ENCODE measurements at places on chromosomes 3 and 15.

DNA sequence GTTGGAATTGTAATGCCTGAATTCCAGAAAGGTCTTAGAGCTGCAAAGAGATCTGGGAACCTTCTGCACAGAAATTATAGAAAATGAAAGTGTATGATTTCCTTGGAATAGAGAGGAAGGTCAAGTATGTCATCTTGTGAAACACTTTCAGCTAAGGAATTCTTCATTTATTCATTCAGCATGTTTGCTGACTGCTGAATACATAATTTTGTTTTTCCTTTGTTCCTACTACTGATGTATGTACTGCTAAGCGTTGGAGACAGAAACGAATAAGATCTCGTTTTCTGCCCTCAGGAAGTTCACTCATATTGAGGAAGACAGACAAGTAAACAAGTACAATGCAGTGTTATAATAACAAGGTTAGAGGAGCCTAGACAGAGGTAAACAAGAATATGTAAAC is 14.3 kb upstream of the IL20RB start:
- no peak for DNase-seq

- DNase-seq: no peak
These were observed 6.5 kb upstream of the SRGAP3 start for GRCh38 chr3:9255976-9256375.

- DNase-seq: no peak
These were observed 10.7 kb downstream of the KIF23 start for GRCh38 chr15:69424748-69425413.

DNA sequence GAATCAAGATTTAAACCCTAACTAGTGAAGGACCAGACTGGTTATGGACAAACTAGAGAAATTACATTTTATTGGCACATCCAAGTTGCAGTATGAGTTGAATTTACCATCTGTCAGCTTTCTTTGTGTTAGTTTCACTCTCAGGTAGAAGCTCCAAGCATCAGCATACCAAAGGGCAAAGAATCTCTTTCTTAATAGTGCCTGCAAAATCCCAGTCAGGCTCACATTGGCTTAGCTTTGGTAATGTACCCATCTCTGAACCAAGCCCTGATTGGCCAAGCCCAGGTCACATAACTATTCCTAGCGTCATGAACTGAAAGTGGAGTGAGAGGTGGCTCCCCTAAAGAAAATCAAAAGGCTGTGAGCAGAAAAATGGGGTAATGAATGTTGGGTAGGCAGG is 66.9 kb downstream of the CCNL1 start:
- DNase-seq: no peak

DNA sequence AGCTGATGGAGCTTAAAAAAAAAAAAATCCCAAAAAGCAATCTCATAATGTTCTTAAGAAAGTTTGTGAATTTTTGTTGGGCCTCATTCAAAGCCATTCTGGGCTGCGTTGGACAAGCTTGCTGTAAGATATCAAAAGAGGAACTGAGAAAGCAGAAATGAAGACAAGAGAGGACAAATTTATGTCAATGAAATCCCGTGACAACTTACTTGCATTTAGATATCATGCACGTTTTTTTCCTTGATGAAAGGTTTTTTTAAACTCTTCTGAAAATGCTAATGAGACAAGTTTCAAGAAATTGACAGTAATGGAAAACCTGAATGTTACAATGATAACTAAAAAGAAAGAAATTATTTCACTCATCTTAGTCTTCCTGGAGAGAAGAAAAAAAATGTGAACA is 662.9 kb downstream of the SQOR start:
- no peak for DNase-seq

- no peak for DNase-seq
These were observed 10.3 kb upstream of the SLC25A38 start for GRCh38 chr3:39372833-39373232.

DNA sequence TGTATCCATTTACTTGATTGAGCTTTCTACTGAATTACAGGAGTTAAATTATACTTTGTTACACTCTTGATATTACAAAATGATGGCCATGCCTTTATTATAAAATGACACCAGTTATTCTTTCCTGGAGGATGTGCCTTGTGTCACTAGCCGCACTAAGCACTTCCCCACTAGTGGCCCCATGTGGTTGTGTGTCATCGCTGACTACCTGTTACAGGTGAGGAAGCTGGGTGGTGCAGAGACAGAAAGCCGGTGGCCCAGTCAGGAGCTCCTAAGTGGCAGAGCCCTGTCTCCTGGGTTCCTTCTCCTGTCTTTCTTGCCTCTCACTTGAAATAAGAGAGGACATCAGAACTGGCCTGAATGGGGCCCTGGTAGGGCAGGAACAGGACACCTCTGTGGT is 96.8 kb downstream of the IGF1R start:
- DNase-seq: no peak

GRCh38 chr15:34365836-34366235 is 1.2 kb downstream of the LPCAT4 start:
- DNase-seq: no peak

DNA sequence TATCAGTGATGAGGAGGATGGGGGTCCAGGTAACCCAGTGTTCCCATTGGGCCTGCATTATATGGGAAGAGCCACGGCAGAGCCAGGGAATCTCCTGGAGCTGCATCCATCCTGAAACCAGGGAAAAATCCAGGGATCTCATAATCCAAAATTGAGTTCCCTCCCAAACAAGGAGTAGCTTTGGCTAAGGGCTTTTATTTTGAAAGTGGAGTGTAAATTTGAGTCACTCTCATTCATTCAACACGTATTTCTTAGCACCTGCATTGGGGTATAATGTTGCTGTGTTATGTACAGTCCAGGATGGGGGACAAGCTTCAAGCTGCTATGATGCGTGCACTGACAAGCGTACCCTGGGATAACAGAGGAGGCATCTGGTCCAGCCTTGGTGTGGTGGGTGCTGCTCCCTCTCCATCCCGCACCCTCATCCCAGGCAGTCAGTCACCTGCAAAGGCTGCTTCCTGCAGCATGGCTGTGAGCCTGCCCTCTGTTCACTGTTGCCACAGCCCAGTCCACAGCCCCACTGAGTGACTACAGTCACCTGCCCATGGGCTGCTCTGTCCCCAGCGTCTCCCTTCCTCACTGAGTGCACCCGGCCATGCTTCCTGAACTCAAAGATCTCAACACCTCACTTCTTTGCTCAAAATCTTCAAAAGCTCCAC is 135.6 kb downstream of the OPA1 start:
- DNase-seq: no peak

- DNase-seq: no peak
These were observed 7.8 kb upstream of the RHCG start for GRCh38 chr15:89504166-89504565.

DNA sequence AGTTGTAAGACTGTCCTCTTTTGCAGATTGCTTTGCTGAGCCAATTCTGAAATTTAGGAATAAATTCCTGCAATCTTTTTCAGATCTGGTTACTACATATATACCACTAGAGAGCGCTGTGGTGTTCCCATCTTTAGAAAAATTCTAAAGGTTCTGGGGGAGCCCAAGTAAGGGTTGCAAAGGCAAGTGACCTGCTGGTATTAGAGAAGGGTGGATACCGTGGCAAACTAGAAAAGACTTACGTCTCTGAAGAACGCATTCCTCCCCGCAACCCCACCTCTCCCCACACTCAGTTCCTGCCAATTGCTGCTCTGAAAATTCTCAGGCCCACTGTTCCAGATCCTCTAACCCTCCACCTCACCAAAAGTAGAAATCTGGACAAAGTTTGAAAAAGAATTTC is 48.5 kb downstream of the EFHB start:
- DNase-seq: no peak

- no peak for DNase-seq
These were observed 27.8 kb downstream of the MFN1 start for GRCh38 chr3:179375091-179375999.

DNA sequence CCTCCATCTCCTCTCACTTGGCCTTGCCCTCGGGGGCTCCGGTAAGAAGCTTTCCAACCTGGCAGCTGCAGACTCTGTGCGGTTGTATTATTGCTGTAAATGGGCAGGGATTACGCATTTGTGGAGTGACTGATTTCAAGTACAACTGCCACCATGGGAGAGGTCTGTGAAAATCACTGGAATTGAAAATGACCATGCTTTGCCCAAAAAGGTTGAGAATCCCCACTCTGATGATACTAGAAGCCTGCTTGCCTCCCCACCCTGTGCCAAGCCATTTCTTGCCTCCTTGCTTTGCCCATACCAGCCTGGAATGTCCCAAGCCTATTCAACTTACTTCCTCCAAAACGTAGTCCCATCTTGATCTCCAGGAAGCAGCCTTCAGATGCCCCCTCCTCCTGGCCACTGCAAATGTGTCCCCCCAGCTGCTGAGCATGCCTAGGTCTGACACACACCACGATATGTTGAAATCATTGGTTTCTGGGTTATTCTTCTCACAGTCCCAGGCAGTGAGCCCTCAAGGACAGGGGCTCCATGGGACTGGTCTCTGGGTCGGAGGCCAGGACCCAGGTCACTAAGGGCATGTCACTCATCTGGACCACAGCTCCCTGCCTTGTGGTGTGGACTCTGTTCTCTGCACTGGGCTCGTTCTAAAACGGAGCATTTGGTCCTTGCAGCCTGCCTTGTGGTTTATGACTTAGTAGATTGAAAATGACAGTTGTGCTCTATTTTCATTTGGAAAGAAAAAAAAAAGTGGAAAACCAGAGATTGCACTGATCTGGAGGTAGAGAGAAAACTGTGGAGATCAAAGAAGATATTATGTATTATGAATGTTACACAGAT is 42.9 kb downstream of the SMAD3 start:
- no peak for DNase-seq

Measured in NCI-H524 treated with DMSO at 0.1 percent for 48 hours (cell line).